ENCODE measurements at places on chromosomes 16 and 17.
A peak's percentile ranks its signal among the peaks of the same experiment; 100 is the strongest.

DNA sequence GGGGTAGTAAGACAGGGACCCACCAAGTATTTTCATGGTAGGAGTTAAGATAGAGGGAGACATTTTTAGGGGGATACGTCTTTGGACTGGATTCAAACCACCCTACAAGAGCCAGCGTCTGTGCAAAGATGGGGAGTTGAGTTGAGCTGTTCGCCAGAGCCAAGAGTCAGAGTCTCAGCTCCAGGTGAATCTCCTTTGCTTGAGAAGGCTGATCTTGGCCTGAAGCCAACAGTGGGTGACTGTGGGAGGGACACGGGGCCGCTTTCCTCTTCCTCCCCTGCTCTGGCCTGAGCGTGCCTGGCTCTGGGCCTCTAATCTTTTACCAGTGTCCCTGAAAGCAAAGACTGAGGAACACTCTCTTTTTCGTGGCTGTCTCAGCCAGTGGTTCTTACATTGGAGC is 5.4 kb downstream of the TLE7 start:
- H3K36me3 ChIP-seq = no peaks in the 10 kb centered on the region
- H3K27ac ChIP-seq = no peak overlapping the region
- H3K4me1 ChIP-seq = no peaks in the 10 kb centered on the region
- no peak overlapping the region for H3K4me3 ChIP-seq
- DNase-seq = no peak
- H3K27me3 ChIP-seq = no peaks in the 10 kb centered on the region

GRCh38 chr16:77496934-77497333 is 62.1 kb upstream of the ADAMTS18 start:
- peaks cover 12% of the 10 kb centered on the region for H3K4me1 ChIP-seq
- H3K36me3 ChIP-seq = no peaks in the 10 kb centered on the region
- DNase-seq = no peak
- no peak overlapping the region for H3K4me3 ChIP-seq

DNA sequence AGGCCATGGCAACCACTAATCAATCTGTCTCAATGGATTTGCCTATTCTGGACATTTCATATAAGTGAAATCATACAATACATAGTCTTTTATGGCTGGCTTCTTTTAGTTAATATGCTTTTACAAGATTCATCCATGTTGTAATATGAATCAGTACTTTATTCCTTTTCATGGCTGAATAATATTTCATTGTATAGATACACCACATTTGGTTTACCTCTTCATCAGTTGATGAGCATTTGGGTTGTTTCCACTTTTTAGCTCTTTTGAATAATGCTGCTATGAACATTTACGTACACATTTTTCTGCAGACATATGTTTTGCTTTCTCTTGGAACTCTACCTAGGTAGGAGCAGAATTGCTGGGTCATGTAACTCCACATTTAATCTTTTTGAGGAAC is 2.8 kb upstream of the ZNRF1 start:
- H3K27me3 ChIP-seq = no peaks in the 10 kb centered on the region
- H3K4me3 ChIP-seq = no peak overlapping the region
- H3K27ac ChIP-seq = no peak overlapping the region
- DNase-seq = no peak
- no peaks in the 10 kb centered on the region for H3K36me3 ChIP-seq

- DNase-seq = no peak
- no peaks in the 10 kb centered on the region for H3K4me1 ChIP-seq
- no peak overlapping the region for H3K4me3 ChIP-seq
- no peaks in the 10 kb centered on the region for H3K27me3 ChIP-seq
- no peaks in the 10 kb centered on the region for H3K36me3 ChIP-seq
Observed at GRCh38 chr17:10600571-10600970, 51.1 kb upstream of the MYH2 start.

DNA sequence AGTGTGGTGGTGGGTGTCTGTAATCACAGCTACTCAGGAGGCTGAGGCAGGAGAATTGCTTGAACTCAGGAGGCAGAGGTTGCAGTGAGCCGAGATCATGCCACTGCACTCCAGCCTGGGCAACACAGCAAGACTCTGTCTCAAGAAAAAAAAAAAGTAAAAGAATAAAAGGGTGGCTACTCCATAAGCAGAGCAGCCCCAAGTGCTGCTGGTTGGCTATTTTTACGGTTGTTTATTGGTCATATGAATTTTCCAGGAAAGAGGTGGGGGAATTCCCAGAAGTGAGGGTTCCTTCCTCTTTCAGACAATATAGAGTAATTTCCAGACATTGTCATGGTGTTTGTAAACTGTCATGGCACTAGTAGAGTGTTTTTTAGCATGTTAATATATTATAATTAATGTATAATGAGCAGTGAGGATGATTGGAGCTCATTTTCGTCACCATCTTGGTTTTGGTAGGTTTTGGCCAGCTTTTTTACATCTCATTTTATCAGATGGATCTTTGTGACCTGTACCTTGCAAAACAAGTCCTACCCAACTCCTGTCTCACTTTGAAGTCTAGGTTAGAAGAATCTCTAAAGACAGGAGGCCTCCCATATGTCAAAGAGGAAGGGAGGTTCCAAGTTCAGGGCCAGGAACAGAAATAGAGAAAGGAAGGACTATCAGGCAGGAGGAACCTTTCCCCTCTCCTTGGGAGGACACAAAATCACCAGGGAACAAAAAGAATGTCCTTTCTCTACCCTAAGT is 39.1 kb downstream of the HOXB1 start:
- no peak overlapping the region for H3K4me3 ChIP-seq
- no peak overlapping the region for H3K27ac ChIP-seq
- no peaks in the 10 kb centered on the region for H3K27me3 ChIP-seq
- H3K4me1 ChIP-seq = peaks cover 12% of the 10 kb centered on the region
- DNase-seq = no peak

DNA sequence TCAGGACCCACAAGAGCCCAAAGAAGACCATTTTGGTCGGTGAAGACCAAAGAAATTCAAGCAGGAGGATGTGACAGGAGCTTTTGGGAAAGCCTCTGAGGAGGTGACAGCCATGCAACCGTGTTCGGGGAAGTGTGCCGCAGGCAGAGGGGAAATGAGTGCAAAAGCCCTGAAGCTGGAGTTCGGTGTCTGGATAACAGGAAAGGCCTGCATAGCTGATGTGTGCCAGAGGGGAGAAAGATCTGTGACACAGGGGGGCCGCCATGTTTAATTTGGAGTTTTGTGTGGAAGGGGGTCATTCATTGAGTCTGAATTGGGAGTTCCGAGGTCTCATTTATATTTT is 870 bp upstream of the ZC3H7A start:
- H3K4me3 ChIP-seq = peak overlapping the region; percentile 70
- H3K4me1 ChIP-seq = peaks cover 63% of the 10 kb centered on the region
- H3K27me3 ChIP-seq = no peaks in the 10 kb centered on the region
- peak overlapping the region; percentile 100 for H3K27ac ChIP-seq
- H3K36me3 ChIP-seq = no peaks in the 10 kb centered on the region

- no peaks in the 10 kb centered on the region for H3K27me3 ChIP-seq
- H3K36me3 ChIP-seq = no peaks in the 10 kb centered on the region
- no peak overlapping the region for H3K4me3 ChIP-seq
- H3K4me1 ChIP-seq = no peaks in the 10 kb centered on the region
- DNase-seq = no peak
- no peak overlapping the region for H3K27ac ChIP-seq
Observed at GRCh38 chr16:58866935-58867334, 132.8 kb upstream of the GOT2 start.

- H3K4me1 ChIP-seq = no peaks in the 10 kb centered on the region
- H3K4me3 ChIP-seq = no peak overlapping the region
- no peaks in the 10 kb centered on the region for H3K36me3 ChIP-seq
- no peaks in the 10 kb centered on the region for H3K27me3 ChIP-seq
- no peak overlapping the region for H3K27ac ChIP-seq
Observed at GRCh38 chr17:13102477-13102876, 84.7 kb upstream of the ELAC2 start.

GRCh38 chr16:85170066-85170491 is 57.8 kb upstream of the CIBAR2 start:
- H3K4me1 ChIP-seq = peaks cover 65% of the 10 kb centered on the region
- no peak for DNase-seq
- H3K4me3 ChIP-seq = peak overlapping the region; percentile 83
- no peaks in the 10 kb centered on the region for H3K36me3 ChIP-seq

- H3K4me1 ChIP-seq = peaks cover 69% of the 10 kb centered on the region
- no peak overlapping the region for H3K4me3 ChIP-seq
- no peak for DNase-seq
- no peaks in the 10 kb centered on the region for H3K36me3 ChIP-seq
Observed at GRCh38 chr17:19723964-19724363, 7.6 kb upstream of the SLC47A2 start.

- H3K4me3 ChIP-seq = no peak overlapping the region
- peaks cover 76% of the 10 kb centered on the region for H3K4me1 ChIP-seq
- H3K27ac ChIP-seq = no peak overlapping the region
- no peaks in the 10 kb centered on the region for H3K36me3 ChIP-seq
- H3K27me3 ChIP-seq = no peaks in the 10 kb centered on the region
Observed at GRCh38 chr16:81458827-81459598, 14.4 kb downstream of the CMIP start.

DNA sequence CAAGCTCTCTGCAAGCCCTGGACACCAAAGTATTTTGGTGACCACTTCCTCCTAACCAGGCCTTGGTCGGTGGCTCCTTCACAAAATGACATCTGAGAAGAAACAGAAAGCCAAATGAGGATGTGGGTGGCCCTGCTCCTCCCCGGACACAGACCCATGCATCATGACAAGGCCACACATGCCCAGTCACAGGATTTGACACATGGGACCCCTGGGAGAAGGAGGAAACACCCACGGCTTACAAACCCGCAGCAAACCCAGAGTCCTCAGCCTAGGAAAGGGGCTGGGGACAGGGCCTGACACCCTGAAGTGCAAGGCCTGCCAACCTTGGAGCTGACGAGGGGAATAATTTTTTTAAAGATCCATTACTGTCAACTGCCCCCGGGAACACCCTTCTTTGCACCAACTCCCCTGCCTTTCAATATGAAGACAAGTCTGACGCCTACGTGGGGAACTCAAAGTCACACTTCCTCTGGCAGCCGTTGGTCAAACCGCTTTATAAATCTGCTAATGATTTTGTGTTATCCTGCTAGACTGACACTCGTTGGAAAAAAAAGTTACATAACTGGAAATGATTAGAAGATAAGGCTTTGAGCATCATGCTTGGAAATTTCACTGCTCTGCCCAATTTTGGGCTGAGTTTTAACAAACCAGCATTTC is 41.3 kb downstream of the GAS7 start:
- no peak overlapping the region for H3K4me3 ChIP-seq
- H3K27me3 ChIP-seq = no peaks in the 10 kb centered on the region
- H3K4me1 ChIP-seq = peaks cover 30% of the 10 kb centered on the region
- H3K27ac ChIP-seq = peak overlapping the region; percentile 44
